ENCODE measurements at places on chromosomes 16 and 17. TPM values are rescaled to one million over a fixed set of nuclear protein-coding genes. Genes with fewer than 3 reads are reported as not detected.

LRRC75A gene
- total RNA-seq, result 1.1 TPM

CLEC18C gene
- total RNA-seq, result not detected

KIAA0513 gene
- 3.3 TPM for total RNA-seq

SEPTIN1 gene
- total RNA-seq, result 1.9 TPM

DCTPP1 gene
- total RNA-seq, result 122 TPM

ADAD2 gene
- total RNA-seq, result not detected

CMTM2 gene
- not detected for total RNA-seq

METRNL gene
- total RNA-seq, result 32.8 TPM

SPNS2 gene
- total RNA-seq, result 15.2 TPM
